Fibroblast of lung (primary cell): ENCODE measurements at places on chromosomes 13 and 19. TPM values are rescaled to one million over a fixed set of nuclear protein-coding genes. Genes with fewer than 3 reads are reported as not detected.

DNA sequence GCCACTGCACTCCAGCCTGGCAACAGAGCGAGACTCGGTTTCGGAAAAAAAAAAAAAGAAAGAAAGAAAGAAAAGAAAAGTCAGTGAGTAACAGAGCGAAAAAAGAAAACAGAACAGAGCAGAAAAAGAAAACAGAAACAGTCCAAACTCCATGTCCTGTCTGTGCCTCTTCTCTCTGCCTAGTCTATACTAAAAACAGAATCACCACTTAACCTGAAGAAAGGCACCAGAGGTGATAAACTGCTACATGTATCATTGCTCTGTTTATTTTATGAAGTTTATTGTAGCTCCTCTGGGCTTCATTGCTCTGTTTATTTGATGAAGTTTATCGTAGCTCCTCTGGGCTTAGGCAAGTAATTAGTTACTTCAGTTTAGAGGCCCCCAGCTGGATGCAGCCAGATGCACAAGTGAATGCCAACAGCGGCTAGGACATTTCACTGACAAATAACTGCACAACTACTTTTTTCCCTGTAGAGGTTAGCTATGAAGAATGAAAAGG, 39.2 kb downstream of the TBC1D4 start:
- DNase-seq, result peak; percentile 46

GRCh38 chr19:43634506-43634871, 5.2 kb downstream of the CADM4 start:
- DNase-seq, result no peak

- DNase-seq, result no peak
Measured at GRCh38 chr13:23560571-23561089, 9.6 kb upstream of the TNFRSF19 start.

- DNase-seq, result no peak
Measured at GRCh38 chr19:10811391-10812111, 24.5 kb downstream of the TMED1 start.

DNA sequence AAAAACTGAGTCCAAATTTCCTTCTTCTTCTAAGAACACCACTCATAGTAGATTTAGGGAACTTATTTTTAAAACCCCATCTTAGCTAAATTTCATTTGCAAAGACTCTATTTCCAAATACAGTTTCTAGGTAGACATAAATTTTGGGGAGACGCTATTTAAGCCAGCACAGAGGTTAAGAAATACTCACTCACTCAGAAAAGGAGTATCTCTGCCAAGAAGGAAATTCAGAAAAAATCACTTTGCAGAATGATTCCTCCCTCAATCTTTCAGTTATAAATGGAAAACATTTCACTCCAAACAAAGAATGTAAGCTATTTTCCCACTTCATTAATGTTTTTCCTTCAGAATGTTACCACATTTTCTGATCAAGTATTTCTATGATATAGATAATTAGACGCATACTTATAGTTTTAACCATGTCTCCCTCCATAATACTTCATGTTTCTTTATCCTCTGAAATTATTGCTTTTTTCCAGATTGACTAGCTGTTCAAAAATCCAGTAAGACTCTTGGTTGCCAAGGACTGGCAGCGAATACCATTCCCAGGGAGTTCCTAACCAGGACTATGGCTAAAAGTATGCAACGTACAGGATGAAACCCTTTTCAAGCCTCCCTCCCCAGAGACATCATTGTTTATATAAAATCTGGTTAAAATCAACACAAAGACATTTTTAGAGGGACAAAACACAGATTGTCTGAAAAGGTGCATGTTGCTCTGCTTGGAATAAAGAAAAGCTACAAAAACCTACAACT, 52.5 kb upstream of the RXFP2 start:
- no peak for DNase-seq

- DNase-seq, result no peak
Measured at GRCh38 chr13:88153353-88153752, 482.2 kb downstream of the SLITRK5 start.

GRCh38 chr13:27132538-27132937, 39.1 kb downstream of the USP12 start:
- DNase-seq, result no peak

DNA sequence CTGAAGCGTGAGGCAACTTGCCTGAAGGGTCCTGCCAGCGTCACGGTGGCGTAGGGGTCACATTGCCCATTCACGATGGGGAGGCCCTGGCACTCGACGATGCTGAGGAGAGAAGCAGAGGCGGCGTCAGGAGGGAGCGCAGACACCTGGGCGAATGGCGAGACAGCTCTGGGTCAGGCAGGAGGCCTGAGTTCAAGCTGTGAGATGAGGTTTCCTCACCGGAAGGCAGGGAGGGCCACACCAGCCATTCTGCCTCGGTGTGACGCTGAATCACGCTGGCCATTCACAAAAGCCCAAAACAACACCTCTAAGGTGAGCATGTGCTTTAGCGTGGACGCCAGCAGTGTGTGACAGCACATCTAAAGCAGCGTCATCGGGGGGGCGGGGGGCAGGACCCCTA, 54.0 kb upstream of the C13orf46 start:
- DNase-seq, result no peak

DNA sequence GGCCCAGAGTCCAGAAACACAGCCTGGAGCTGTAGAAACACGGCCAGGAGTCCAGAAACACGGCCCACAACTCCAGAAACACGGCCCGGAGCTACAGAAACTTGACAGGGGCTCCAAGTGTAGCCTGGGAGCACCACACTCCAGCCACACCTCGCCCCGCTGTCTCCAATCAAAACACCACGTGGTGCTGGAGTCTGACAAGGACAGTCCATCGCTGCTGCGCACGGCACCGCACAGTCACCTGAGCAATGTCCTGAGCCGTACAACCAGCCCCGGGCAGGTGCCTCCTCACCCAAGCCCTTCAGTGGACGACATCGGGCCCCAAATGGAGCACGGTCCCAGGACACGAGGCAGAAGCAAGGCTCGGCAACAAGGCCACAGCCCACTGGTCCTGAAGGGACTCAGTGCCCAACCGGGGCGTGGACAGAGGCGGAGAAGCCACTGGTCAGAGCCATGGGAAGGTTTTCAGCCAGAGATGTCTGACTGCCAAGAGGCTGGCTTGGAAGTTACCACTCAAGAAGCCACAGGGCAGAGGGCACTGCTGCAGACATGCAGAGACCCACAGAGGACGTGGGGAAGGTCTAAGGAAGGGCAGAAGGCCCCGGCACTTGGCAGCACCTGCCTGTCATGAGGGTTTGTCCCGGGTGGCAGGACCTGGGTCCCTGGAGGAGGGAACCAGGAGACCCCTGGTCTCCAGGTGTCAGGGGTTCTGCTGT, 19.7 kb upstream of the PLPP2 start:
- DNase-seq, result no peak

- peak; percentile 85 for DNase-seq
Measured at GRCh38 chr19:12782424-12783290, 7.3 kb upstream of the HOOK2 start.

DNA sequence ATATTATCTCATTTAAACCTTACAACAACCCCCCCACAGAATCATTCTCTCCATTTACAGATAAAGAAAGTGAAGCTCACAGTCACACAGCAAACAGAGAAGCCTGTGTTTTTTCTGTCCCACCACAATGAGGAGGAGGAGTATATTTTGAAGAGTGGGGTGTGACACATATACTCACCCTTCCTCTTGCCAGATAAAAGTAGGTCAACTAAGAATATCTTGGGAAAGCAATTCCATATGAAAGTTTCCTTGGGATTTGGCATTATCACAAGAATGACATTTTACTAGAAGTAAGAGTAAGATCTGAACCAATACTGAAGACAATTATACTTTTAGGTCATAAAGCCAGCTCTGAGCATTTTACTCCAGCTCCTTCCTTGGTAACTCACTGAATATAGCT, 287.5 kb upstream of the HTR2A start:
- DNase-seq, result no peak

GRCh38 chr13:54682184-54682583, 1653.6 kb downstream of the OLFM4 start:
- no peak for DNase-seq

Gene TSSK6
- 3.1 and 5.8 TPM in 2 replicates for total RNA-seq

Gene RFXANK
- 60.1 and 65.2 TPM in 2 replicates for total RNA-seq

Gene CD37
- not detected in 2 replicates for total RNA-seq

Gene PRSS57
- total RNA-seq, result not detected in 2 replicates
